ENCODE measurements at places on chromosomes 3 and 15.

GRCh38 chr15:47184003-47184907, 533.0 kb upstream of the SEMA6D start:
- no peak for DNase-seq

DNA sequence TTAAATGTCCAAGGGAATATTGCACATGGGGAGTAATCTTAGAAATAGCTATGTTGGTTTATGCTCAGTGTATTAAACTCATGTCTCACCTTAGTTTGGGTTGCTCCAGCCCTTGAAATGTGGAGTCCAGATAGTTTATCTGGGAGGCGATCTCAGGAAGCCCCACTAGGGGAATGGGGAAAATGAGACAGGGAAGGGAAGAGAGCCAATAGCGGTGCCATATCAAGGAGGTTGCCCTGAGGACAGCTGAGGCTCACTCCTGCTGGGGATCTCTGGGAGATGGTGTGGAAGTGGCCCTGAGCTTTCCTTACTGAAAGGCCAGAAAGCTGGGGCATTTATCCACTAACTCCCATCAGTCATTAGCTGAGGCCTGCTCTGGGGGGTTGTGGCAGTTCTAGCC, 43.3 kb upstream of the POLR2M start:
- no peak for DNase-seq

GRCh38 chr3:4972652-4973643, 6.3 kb upstream of the BHLHE40 start:
- DNase-seq, result no peak

GRCh38 chr15:49492830-49493229, 69.8 kb downstream of the FGF7 start:
- no peak for DNase-seq

DNA sequence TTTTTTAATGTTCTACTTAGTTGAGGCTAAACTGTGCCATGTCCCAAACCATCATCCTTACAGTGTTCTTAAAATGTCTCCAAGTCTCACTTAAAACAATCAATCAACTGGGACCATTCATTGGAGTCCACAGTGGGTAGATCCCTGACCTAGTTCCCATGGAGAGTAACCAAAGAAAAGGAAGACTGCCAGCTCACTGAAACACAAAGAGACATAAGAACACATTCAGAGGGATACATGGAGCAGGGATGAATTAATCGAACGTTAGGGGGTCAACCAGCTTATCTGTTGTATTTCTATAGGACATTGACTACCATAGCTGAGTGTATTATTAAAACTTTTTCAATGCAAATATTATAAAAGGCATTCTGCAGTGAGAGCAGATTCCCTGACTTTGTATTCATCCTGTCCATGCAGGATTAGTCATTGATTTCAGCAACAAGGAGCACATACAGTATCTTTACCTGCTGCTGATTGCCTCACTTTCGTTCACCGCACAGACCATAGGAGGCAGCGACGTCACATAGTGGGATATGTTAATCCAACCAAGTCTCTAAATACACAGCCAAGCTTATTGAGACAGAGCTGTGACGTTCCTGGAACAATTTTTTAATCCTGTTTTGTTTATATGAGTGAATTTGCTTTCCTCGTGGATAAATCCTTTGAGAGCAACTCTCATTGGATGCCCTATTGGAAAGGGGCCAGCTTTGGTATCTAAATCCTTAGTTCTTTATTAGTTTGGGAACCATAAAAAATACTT, 364.9 kb upstream of the RBMS3 start:
- no peak for DNase-seq

DNA sequence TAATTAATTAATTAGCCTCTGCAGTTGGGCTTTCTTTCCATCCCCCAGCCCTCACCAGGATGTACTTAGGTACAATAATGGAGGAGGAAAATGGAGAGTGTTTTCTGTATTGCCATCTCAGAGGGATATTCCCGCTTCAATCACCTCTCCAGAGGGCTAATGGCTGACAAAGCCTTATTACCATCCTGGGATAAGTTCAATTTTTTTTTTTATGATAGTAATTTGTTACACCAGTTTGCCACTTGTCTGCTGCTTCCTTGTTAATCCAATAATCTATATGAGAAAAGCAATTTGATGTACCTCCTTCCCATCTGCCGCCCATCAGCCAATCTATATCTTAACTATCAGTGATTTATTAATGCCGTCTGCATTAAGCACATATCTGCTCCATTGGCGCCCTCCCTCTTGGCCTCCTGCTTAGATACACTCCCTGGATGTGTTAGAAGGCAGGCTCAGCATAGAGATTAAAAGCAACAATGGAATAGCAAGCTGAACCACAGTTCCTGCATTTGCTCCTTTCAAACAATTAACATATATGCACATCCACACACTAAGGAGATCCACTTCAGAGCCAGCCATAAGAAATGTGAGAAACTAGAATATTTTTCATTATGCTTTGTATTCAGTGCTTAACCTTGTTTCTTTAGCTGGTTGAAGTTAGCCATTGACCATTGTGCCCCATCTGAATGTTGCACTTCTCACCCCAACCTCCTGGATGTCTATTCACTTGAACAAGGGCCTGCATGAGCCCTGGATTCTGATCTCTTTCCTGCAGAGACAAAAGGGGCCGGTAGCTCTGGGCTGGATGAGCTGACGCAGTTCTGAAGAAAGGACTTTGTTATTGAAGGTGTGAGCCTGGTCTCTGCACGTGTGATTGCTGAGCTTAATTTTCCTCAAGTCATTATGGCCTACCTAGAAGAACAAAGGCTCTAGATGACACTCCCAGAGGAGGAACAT, 237.3 kb upstream of the GAP43 start:
- no peak for DNase-seq

DNA sequence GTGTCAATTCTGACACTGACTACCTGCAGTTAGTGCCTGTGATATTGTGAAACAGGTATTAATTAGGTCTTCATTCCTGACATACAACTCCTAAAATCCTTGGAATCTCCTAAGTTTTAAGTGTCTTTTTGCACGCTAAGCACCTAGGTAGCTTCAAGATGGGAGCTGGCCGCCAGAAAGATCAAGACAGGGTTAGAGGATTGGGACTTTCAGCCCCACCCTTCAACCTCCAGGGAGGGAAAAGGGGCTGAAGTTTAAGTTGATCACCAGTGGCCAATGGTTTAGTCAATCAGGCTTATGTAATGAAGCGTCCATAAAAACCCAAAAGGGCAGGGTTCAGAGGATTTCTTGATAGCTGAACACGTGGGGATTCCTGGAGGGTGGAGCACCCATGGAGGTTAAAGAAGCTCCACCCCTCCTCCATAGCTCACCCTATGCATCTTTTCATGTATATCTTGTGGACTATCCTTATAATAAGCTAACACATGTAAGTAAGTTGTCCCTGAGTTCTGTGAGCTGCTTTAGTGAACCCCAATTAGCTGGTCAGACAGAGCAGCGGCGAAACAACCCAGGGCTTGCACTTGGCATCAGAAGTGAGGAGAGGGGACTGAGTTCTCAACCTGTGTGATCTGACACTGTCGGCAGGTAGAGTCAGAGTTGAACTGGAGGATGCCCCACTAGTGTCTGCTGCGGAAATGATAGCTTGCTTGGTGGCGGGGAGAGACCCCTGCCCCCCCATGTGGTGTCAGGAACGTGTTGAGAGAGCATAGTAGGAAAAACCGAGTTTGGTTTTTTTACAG, 12.8 kb upstream of the SRP14 start:
- DNase-seq, result no peak

DNA sequence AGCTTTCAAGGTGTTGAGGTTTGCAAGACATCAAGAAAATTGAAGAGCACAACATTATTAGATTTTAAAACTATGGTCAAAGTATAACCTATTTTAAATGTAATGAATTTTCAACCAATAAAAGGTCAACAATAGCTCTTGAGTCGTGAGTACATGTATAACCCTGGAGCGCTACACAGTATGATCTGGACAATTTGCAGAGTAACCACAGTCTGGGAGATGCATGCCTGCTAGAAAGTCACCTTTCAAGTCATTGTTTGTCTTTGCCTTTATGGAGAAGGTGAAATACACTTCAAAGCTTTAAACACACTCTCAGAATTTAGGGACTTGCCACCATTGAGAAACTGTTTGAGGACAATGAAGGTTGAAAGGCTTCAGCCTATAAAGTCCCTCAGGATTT, 112.6 kb upstream of the ALCAM start:
- no peak for DNase-seq

All from ascending aorta (tissue), 2 donors.